ENCODE measurements at places on chromosomes 6 and 20. TPM values are rescaled to one million over a fixed set of nuclear protein-coding genes. Genes with fewer than 3 reads are reported as not detected.

- no peak for DNase-seq
Observed at GRCh38 chr20:50724851-50725723, 6.3 kb upstream of the PARD6B start.

DNA sequence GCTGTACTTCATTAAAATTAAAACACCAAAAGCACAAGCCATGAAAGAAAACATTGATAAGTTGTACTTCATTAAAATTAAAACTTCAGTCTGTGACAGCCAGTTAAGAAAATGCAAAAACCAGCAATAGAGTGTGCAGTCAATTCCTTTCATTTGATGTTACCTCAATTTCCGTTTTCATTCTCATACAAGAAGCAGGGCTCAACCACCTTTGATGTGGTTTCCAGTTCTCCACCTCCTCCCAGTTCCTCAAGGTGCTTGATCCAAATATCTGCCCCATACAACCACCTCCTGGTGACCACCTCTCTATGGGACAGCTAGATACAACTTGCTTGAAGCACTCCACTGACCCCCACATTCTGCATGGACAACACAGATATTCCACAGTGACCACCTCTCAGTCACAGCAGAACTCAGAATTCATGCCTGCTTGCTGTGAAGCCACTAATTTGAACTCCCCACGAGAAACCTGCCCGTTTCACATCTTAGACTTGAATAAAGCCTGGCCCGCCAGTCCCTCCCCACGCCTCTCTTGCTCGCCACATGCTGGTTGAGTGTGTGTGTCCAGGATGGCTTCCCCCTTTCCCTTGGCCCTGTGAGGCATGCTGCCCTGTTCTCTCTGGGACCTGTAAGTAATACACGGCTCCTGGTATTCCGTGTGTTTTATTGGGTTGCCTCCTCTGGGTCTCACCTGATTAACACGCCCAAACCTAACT is 66.1 kb downstream of the FAM50B start:
- DNase-seq = no peak

DNA sequence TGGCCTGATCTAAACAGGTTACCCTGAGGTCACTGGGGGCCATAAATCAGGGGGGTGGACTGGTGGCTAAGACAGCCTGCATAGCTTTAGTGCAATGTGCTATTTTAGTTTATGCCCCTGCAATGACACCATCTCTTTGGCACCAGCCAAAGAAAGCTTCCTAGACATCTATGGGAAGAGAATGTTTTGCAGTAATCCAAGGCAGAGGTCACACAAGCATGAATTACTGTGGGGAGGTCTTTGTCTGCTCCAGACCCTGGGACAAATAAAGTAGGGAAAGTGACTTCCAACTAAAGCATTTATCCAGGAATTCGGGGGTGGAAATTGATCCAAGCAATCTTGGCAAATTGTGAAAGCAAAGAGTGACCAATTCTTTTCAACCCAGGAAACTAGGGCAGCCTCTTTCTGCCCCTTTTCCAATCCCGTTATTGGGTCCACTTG is 5.3 kb downstream of the RIPOR2 start:
- DNase-seq = no peak

GRCh38 chr6:111564482-111564945 is 41.2 kb downstream of the TRAF3IP2 start:
- no peak for DNase-seq

Gene ZFP57
- not detected for polyA plus RNA-seq

Data from forelimb muscle (tissue), 1 donor.